Activated T-cell treated with anti-CD3 and anti-CD28 coated beads, Interleukin-2, amount 50 U/mL, for 4 hours (primary cell): ENCODE measurements at places on chromosomes 4 and X.

DNA sequence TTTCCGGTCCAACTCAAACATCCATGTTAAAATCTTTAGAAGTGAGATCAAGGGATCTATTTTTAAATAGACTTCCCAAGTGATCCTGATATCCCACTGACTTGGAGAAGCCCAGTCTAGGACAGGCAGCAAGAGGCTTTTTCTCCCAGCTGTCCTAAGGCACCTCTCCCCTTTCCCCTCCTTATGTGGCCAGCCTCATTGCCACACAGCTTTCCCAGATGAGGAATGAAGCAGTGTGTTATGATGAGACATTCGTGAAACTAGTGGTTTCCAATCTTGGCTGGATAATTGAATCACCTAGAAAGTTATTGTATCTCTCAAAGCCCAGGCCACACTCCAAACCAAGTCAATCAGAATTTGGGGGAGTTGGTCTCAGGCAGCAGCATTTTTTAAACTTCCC is 16.8 kb upstream of the HSD17B13 start:
- no peak for DNase-seq

GRCh38 chrX:107706309-107706708 is 69.3 kb downstream of the TSC22D3 start:
- no peak for DNase-seq

DNA sequence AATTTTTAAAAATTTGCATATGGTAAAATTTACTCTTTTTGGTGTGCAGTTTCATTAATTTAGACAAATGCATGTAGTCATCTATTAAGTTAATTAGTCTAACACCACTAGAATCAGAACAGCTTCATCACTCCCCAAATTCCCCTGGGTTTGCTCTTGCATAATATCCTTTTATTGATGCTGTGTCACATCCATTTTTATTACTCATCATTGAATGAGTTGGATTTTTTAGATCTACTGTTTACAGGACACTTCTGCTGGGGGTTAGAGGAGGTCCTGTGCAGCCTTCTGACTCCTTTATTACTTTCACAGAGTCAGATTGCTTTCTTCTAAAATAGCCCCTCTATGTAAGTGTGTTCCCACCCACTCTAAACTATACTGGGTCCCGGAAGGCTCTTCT is 65.9 kb downstream of the MTHFD2L start:
- DNase-seq: no peak

DNA sequence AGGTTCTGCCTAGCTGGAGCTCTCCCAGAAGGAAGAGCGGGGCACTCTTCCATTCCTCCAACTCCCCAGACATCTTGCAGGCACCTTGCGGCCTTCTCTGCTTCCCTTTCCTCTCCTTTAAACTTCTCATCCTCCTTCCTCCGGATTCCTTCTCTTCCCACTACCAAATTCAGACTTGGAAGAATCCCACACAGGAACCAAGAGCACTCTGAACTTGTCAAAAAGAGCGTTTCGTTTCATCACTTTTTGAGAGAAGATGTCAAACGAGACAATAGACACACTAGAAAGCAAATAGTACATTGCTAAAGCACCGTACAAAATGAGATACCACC is 512 bp upstream of the UCP1 start:
- DNase-seq: no peak

- no peak for DNase-seq
Measured at GRCh38 chrX:95058815-95059214, 1384.8 kb downstream of the FAM133A start.

DNA sequence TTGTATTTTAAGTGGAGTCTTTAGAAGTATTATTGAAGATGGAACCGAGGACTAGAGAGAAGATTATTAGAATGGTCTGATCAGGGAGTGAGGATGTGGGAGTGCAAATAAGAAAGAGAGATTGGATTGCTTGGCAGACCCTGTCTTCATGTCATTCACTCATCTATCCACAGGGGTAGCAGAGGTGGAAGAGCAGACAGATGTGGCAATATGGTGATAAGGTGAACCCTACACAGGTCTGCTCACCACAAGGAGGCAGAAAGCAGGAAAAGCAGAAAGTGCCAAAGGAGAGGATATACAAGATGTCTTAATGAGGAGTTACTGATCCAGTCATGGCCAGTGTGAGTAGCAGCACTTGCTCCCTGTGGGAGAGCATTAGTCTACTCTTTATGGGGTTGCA is 129.4 kb downstream of the MAGEE2 start:
- DNase-seq: no peak

- no peak for DNase-seq
Measured at GRCh38 chr4:186946136-186946535, 222.5 kb upstream of the FAT1 start.

- no peak for DNase-seq
Measured at GRCh38 chr4:3849140-3849539, 83.0 kb downstream of the ADRA2C start.

- no peak for DNase-seq
Measured at GRCh38 chr4:7661846-7662506, 227.2 kb upstream of the PSAPL1 start.

- no peak for DNase-seq
Measured at GRCh38 chr4:124650614-124651013, 61.9 kb downstream of the ANKRD50 start.

DNA sequence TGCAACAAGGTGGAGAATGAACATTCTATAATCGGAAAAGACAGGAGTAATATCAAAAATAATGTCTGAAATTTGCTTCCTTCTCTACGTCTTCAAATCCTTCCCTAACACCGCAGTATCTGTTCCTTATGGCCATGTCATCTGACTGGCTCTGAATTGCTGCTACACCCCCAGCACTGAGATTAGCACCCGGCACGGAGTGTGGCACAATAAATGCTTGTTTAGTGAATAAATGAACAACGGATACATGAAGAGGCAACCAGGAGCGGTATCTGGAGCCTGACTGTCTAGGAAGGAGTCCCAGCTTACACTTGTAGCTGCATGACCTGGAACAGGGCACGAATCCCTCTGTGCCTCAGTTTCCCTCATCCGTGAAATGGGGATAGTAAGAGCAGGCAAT is 164.3 kb downstream of the AFAP1 start:
- no peak for DNase-seq

DNA sequence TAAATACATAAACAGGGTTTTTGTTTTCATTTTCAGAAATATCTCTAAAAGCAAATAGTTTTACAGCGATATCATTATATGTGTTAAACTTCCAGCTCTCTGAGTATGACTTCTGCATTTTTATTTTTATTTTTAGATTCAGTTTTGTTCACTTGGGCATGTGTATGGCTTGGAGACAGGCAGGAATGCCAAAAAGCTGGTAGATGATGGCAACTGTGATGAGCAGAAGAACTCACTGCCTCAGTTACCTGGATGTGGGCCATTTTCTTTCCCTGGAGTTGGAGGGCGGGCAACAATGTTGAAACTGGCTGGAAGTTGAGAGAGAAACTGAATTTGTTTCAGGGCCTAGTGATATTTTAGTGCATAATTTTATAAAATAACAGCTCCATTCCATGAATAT is 266.4 kb downstream of the ARHGAP24 start:
- no peak for DNase-seq

DNA sequence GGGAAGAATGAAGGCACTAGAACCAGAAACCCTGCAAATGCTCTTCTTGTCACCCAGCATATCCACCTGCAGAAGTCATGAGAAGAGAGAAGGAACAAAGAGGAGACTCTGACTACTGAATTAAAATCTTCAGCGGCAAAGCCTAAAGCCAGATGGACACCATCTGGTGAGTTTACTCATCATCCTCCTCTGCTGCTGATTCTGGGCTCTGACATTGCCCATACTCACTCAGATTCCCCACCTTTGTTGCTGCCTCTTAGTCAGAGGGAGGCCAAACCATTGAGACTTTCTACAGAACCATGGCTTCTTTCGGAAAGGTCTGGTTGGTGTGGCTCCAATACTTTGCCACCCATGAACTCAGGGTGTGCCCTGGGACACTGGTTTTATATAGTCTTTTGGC is 181.7 kb downstream of the AR start:
- no peak for DNase-seq

- DNase-seq: no peak
Measured at GRCh38 chrX:140389331-140389730, 115.5 kb downstream of the SOX3 start.
